ENCODE measurements at places on chromosomes 5 and 9. TPM values are rescaled to one million over a fixed set of nuclear protein-coding genes. Genes with fewer than 3 reads are reported as not detected.

Gene PTGS1
- not detected for polyA plus RNA-seq

DNA sequence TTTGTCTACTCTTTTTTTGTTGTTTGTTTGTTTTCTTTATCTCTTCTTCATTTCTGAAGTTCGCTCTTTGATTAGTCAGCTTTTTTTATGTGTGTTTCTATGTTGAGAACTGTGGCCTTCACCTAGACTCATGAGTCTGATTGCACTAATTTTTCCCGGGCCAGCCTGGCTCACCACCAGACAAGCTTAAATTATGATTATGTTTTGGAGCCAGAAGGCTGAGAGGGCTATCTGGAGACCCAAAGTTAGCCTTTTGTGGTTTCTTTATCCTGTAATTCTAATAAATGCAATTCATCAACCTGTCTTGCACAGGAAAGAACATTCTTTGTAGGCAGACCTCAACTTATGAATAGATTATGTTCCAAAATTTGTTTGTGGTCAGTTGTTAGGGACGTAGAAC, 20.8 kb upstream of the ACTBL2 start:
- H3K27me3 ChIP-seq, result no peaks in the 10 kb centered on the region
- H3K27ac ChIP-seq, result no peak overlapping the region
- H3K4me3 ChIP-seq, result no peak overlapping the region
- H3K36me3 ChIP-seq, result no peaks in the 10 kb centered on the region
- peak; percentile 78 for DNase-seq
- peaks cover 11% of the 10 kb centered on the region for H3K4me1 ChIP-seq

Gene ANXA2R
- 0.46 TPM for polyA plus RNA-seq

Gene SETX
- 9.7 TPM for polyA plus RNA-seq

Gene HSPB3
- 57.3 TPM for polyA plus RNA-seq

- H3K36me3 ChIP-seq, result no peaks in the 10 kb centered on the region
- no peak for DNase-seq
- H3K4me1 ChIP-seq, result no peaks in the 10 kb centered on the region
- no peak overlapping the region for H3K27ac ChIP-seq
Observed at GRCh38 chr5:112533362-112533761, 114.3 kb upstream of the EPB41L4A start.

DNA sequence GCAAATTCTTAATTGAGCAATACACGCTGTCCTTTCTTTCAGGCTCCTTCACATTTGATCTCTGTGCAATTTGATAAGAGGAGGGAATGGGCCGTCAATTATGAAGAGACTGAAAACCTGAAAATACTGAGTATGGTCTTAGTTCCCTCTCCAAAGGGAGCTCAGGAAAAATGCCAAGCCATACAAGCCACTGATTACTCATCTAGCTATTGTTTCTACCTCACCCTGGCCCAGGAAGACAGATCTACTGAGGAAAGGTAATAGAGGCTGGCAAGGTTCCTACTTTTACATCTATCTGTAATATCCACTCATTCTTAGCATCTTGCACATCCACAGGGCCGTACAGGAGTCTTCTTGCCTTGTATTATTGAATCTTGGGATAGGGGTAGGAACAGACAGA, 23.7 kb upstream of the TNC start:
- H3K36me3 ChIP-seq, result no peaks in the 10 kb centered on the region
- DNase-seq, result no peak
- no peaks in the 10 kb centered on the region for H3K4me1 ChIP-seq

- no peaks in the 10 kb centered on the region for H3K4me1 ChIP-seq
- H3K36me3 ChIP-seq, result no peaks in the 10 kb centered on the region
- H3K27ac ChIP-seq, result no peak overlapping the region
- H3K4me3 ChIP-seq, result no peak overlapping the region
- no peaks in the 10 kb centered on the region for H3K27me3 ChIP-seq
Observed at GRCh38 chr5:35095366-35095765, 47.6 kb upstream of the AGXT2 start.

Gene KCNT1
- 0.20 TPM for polyA plus RNA-seq

Gene SEMA6A
- 13.2 TPM for polyA plus RNA-seq

DNA sequence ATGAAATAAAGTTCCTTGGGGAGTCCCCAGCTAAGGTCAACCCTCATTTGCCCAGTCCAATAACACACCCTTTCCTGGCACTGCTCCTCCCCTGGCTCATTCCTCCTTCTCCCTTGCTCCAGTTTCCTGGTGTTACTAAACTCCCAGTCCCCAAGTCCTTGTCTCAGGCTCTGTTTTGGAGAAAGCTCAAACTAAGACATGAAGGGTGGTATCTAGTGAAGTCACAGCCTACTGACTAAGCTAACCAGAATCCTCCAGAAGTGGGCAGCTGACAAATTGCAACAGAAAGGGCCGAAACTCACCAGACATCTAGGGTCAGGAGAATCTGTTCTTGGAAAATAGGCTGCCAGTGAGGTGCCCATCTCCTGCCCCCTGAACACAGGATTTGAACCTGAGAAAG, 118.7 kb upstream of the NEK6 start:
- H3K27me3 ChIP-seq, result no peaks in the 10 kb centered on the region
- no peaks in the 10 kb centered on the region for H3K4me1 ChIP-seq
- no peak overlapping the region for H3K27ac ChIP-seq
- peak; percentile 80 for DNase-seq
- H3K36me3 ChIP-seq, result no peaks in the 10 kb centered on the region
- H3K4me3 ChIP-seq, result no peak overlapping the region

DNA sequence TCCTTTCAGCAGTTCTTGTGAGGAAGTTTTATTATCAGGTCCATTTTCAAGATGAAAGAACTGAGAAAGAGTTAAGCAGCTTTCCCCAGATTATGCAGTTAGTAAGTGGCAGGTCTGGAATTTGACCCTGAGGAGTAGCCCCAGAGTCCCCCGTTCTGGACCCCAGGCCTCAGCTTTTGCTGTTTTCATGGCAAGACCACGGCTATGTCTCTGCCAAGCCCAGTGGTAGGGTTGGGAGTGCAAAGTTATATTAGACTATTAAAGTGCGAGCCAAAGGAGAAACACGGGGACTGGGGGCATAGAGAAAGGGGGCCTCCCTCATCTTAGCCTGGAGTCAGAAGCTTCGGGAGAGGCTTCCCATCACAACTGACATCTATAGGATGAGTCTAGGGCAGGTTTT, 19.3 kb upstream of the ORM1 start:
- H3K27me3 ChIP-seq, result no peaks in the 10 kb centered on the region
- H3K36me3 ChIP-seq, result no peaks in the 10 kb centered on the region
- no peak overlapping the region for H3K4me3 ChIP-seq
- no peaks in the 10 kb centered on the region for H3K4me1 ChIP-seq
- DNase-seq, result no peak

Data from cardiac muscle cell (in vitro differentiated cells and primary cell).